ENCODE measurements at places on chromosomes 16 and 17.

- ATAC-seq = peak; percentile 84
Observed at GRCh38 chr17:79991140-79991923, 44.3 kb downstream of the TBC1D16 start.

- no peak for ATAC-seq
Observed at GRCh38 chr17:17888821-17889220, 52.0 kb upstream of the SREBF1 start.

GRCh38 chr16:84611041-84611440 is 6.8 kb downstream of the COTL1 start:
- ATAC-seq = no peak

GRCh38 chr16:27945233-27945973 is 118.1 kb downstream of the GSG1L start:
- no peak for ATAC-seq

DNA sequence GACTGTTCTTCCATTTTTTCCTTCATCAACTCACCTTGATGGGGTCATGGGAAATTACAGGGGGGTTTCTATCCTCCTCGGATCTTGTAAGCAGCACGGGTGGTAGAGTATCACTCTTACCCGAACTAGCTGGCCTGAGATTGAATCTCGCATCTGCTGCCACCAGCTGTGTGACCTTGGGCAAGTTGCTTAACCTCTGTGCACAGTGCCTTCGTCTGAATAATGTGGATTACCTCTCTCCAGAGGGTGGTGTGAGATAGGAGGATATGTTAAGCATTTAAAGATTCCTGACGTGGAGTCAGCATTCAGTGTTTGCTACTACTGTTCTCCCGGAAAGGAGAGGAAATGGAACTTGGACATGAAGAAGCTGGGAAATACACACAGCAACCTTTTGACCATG is 24.4 kb downstream of the LASP1 start:
- no peak for ATAC-seq

DNA sequence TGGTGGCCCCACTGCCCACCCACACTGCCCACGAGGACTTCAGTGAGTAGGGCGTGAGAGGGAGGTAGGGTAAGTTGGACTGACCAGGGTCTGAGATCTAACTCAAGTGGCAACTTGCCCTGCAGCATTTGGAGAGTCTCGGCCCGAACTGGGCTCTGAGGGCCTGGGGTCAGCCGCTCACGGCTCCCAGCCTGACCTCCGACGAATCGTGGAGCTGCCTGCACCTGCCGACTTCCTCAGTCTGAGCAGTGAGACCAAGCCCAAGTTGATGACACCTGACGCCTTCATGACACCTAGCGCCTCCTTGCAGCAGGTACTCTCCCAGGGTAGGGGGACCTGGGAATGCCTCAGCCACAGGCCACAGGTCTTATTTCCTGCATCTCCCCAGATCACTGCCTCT is 5.2 kb upstream of the NRN1L start:
- ATAC-seq = no peak

- ATAC-seq = no peak
Observed at GRCh38 chr17:20028443-20028842, 19.3 kb downstream of the SPECC1 start.

All from activated T-helper 17 cell treated with anti-CD3 and anti-CD28 coated beads, Interleukin-2, amount 50 U/mL, for 72 hours (primary cell).